ENCODE measurements at places on chromosomes 3 and 15. TPM values are rescaled to one million over a fixed set of nuclear protein-coding genes. Genes with fewer than 3 reads are reported as not detected.

DNA sequence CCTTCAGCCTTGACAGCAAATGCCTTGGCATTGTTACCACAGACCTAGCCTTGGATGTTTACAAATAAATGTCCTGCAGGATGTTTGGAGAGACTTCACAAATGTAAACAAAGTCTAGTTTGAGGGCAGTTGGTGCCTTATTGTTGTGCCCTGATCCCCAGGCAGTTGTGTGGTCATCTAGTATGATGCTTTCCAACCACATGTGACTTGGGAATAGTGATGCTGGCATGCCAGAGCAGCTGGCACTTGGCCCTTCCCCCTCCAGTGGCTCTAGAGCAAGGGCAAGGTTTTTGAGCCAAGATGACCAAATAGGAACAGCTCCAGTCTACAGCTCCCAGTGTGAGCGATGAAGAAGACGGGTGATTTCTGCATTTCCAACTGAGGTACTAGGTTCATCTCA, 258.2 kb downstream of the ADAMTS17 start:
- no peaks in the 10 kb centered on the region for H3K27me3 ChIP-seq
- no peak overlapping the region for H3K27ac ChIP-seq
- no peaks in the 10 kb centered on the region for H3K4me1 ChIP-seq
- no peaks in the 10 kb centered on the region for H3K36me3 ChIP-seq
- DNase-seq, result peak; percentile 74
- H3K4me3 ChIP-seq, result no peak overlapping the region

GRCh38 chr3:57127891-57128518, 37.1 kb downstream of the IL17RD start:
- H3K4me1 ChIP-seq, result no peaks in the 10 kb centered on the region
- DNase-seq, result no peak
- H3K36me3 ChIP-seq, result no peaks in the 10 kb centered on the region
- no peak overlapping the region for H3K4me3 ChIP-seq

GRCh38 chr3:8555113-8555661, 53.6 kb downstream of the LMCD1 start:
- H3K27ac ChIP-seq, result no peak overlapping the region
- no peak overlapping the region for H3K4me3 ChIP-seq
- H3K36me3 ChIP-seq, result no peaks in the 10 kb centered on the region
- H3K4me1 ChIP-seq, result peaks cover 22% of the 10 kb centered on the region
- DNase-seq, result no peak

- peaks cover 10% of the 10 kb centered on the region for H3K4me1 ChIP-seq
- no peak overlapping the region for H3K4me3 ChIP-seq
- H3K27me3 ChIP-seq, result no peaks in the 10 kb centered on the region
Observed at GRCh38 chr15:78977091-78977571, 32.3 kb upstream of the CTSH start.

- no peak for DNase-seq
- H3K4me3 ChIP-seq, result no peak overlapping the region
- H3K36me3 ChIP-seq, result no peaks in the 10 kb centered on the region
- no peaks in the 10 kb centered on the region for H3K27me3 ChIP-seq
Observed at GRCh38 chr3:110790631-110791030, 281.0 kb upstream of the NECTIN3 start.

GRCh38 chr3:11814663-11815062, 32.0 kb downstream of the TAMM41 start:
- no peaks in the 10 kb centered on the region for H3K27me3 ChIP-seq
- peaks cover 55% of the 10 kb centered on the region for H3K36me3 ChIP-seq
- no peak overlapping the region for H3K4me3 ChIP-seq
- H3K27ac ChIP-seq, result no peak overlapping the region

DNA sequence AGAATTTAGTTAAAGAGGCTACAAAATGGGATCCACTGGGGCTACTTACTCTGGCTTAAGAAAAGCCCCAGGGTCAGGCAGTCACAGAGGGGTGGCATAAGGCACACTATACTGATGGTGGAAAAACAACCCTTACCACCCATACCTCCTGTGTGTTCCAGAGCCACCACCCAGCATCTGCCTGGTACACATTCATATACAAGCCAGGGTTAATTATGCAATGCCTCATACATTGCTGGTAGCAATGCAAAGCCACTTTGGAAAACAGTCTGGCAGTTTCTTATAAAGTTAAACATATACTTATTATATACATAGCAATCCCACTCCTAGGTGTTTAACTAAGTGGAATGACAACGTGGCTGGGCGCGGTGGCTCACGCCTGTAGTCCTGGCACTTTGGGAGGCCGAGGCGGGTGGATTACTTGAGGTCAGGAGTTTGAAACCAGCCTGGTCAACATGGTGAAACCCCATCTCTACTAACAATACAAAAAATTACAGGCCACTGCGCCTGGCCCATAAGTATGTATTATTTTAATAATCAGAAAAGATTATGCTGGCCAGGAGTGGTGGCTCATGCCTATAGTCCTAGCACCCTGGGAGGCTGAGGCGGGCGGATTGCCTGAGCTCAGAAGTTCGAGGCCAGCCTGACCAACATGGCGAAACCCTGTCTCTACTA, 15.2 kb upstream of the NCKIPSD start:
- DNase-seq, result no peak
- no peak overlapping the region for H3K4me3 ChIP-seq
- no peak overlapping the region for H3K27ac ChIP-seq
- H3K4me1 ChIP-seq, result peaks cover 30% of the 10 kb centered on the region

DNA sequence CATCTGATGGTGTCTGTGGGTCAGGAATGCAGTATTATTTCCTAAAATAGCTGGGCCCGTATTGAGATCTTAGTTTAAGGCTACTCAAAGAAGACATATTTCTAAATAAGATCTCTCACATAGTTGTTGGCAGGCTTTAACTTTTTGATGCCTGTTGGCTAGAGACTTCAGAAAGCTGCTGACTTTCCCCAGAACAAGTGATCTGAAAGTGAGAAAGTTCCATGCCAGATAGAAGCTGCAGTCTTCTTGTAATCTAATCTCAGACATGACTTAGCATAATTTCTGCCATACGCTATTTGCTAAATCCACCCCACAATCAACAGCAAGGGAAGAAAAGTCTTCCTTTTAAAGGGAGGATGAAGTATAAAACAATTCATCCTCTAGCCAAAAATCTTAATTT, 867.1 kb downstream of the IGSF11 start:
- no peaks in the 10 kb centered on the region for H3K27me3 ChIP-seq
- DNase-seq, result no peak
- no peak overlapping the region for H3K4me3 ChIP-seq
- H3K36me3 ChIP-seq, result no peaks in the 10 kb centered on the region

DNA sequence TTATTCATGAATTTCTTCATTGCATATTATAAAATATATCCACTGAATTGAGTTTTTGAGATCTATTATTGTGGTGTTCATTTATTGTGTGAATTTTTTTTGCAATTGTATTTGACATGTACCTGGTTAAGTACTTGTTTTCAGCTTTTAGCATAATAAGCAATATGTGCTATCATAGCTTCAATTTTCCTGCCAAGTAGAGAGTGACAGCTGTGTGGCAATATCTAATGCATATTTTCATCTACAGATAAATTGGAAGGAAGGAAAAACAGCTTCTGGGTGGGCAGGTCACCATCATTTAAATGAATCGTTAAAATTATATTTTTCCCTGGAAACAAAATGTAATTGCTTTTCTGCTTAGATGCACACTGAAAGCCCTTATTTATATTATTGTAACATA, 296.9 kb downstream of the EPHA6 start:
- H3K36me3 ChIP-seq, result no peaks in the 10 kb centered on the region
- H3K4me3 ChIP-seq, result no peak overlapping the region
- H3K27ac ChIP-seq, result no peak overlapping the region

DNA sequence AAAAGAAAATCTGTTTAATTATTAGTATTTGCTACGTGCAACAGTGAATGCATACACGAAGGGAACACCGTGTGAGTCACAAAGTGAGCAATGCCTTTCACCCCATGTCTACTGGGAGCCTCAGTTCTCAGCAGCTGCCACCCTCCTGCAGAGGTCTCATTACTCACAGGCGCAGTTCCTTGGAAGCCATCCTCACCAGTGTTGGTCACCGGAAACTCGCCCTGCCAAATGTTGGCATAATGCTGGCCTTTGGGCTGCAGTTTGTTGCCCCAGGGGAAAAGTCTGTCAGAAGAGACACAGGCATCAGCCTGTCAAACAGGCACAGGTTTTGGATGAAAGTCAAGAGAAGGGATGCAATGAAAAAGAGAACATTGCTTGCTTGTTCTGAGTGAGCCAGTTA, 50.1 kb downstream of the SUMF1 start:
- H3K4me1 ChIP-seq, result no peaks in the 10 kb centered on the region
- H3K4me3 ChIP-seq, result no peak overlapping the region
- H3K27me3 ChIP-seq, result no peaks in the 10 kb centered on the region
- H3K27ac ChIP-seq, result no peak overlapping the region

DNA sequence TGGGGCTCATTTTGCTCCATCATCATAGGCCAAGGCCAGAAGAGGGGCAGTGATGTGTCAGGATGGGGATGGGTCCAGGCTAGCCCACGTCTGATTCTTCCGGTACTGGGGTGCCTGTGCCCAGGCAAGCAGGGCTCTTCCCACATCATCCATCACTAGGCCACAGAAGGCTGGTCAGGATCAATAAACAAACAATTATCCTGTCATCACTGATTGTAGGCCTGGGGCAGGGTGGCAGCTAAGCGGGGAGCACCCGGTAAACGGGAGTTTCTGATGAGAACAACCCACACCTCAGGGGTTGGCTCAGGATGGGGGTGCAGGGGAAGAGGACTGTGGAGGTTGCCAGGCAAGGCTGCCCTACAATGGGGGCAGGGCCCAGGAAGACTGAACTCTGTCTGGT, 18.1 kb upstream of the CACNA2D2 start:
- H3K36me3 ChIP-seq, result no peaks in the 10 kb centered on the region
- H3K4me1 ChIP-seq, result peaks cover 3% of the 10 kb centered on the region
- DNase-seq, result no peak

- H3K4me3 ChIP-seq, result no peak overlapping the region
- no peaks in the 10 kb centered on the region for H3K4me1 ChIP-seq
- no peak for DNase-seq
- no peaks in the 10 kb centered on the region for H3K36me3 ChIP-seq
- H3K27ac ChIP-seq, result no peak overlapping the region
Observed at GRCh38 chr15:50365971-50366370, 11.0 kb upstream of the GABPB1 start.

Gene MRAS
- total RNA-seq, result 49.2 TPM

Gene CAND2
- total RNA-seq, result 25.5 TPM

Gene GABRR3
- total RNA-seq, result not detected

Gene GCHFR
- total RNA-seq, result 11.2 TPM

Gene RPP25
- 7.1 TPM for total RNA-seq

Gene LMLN
- total RNA-seq, result 4.7 TPM

Gene TTLL13
- 0.32 TPM for total RNA-seq

Gene SLC27A2
- 0.42 TPM for total RNA-seq

Gene CTXN2
- total RNA-seq, result not detected

All from esophagus muscularis mucosa (tissue), 4 donors.